ENCODE measurements at places on chromosomes 5 and 9.

GRCh38 chr9:34486572-34486971 lies 28.0 kb downstream of the DNAI1 start:
- DNase-seq: no peak
- H3K4me3 ChIP-seq: no peak overlapping the region
- no peaks in the 10 kb centered on the region for H3K36me3 ChIP-seq

DNA sequence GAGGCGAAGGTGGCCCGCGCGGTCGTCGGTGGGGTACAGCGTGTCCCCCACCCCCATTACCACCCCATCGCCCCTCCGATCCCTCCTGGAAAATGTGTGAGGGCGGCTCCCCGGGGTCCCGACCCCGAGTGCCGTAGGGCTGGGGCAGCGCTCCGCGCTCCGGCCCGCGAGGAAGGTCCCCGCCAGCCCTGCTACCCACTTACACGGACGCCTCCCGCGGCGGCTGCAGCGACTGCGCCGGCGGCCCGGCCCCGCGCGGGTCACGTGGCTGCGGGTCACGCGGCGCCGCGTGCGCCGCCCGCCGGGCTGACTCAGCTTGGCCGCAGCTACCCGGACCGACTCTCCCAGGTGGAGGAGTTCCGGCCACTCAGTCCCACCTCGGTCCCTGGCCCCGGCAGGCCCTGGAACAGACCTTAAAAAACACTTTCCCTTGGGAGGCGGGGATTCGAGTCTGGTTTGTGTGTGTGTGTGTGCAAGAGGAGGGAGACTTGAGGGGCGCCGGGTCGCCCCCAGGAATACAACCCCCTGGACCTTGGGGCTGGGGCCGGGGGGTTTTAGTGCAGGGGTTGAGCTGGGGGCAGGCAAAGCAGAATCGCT lies at the start of gene GNPDA1:
GNPDA1 (minus strand) TSS at position 236 of the 597 bp plus-strand sequence. CDS start 992 bp downstream, outside the sequence.
- peaks cover 8% of the 10 kb centered on the region for H3K4me1 ChIP-seq
- no peaks in the 10 kb centered on the region for H3K27me3 ChIP-seq

GRCh38 chr5:88558366-88558765 lies 289.7 kb upstream of the TMEM161B start:
- H3K4me3 ChIP-seq: no peak overlapping the region
- no peak for DNase-seq
- H3K27ac ChIP-seq: no peak overlapping the region
- no peaks in the 10 kb centered on the region for H3K27me3 ChIP-seq

- no peak overlapping the region for H3K4me3 ChIP-seq
- H3K36me3 ChIP-seq: peaks cover 5% of the 10 kb centered on the region
Measured at GRCh38 chr5:96726802-96727201, 64.6 kb downstream of the CAST start.

DNA sequence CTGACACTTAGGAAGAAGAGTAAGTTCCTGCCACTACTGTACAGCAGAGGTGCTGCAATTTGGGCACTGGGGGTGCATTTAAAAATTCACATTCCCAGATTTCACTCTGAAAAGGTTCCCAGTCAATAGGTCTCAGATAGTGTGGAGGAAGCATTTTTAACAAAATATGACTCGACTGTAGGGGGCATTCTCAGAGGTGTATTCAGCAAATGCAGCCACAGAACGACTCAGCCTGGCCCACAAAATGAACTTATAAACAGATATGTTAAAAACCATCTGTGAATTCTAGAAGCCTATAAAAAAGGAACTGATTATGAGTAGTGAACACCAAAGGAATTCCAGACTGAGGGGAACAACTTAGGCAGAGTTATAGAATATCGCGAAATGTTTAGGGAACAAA lies 31.1 kb downstream of the MLLT3 start:
- H3K36me3 ChIP-seq: no peaks in the 10 kb centered on the region
- no peaks in the 10 kb centered on the region for H3K27me3 ChIP-seq
- no peak overlapping the region for H3K4me3 ChIP-seq
- H3K27ac ChIP-seq: no peak overlapping the region
- no peaks in the 10 kb centered on the region for H3K4me1 ChIP-seq
- DNase-seq: no peak

GRCh38 chr9:73845539-73845938 lies 651.6 kb upstream of the RORB start:
- H3K36me3 ChIP-seq: no peaks in the 10 kb centered on the region
- H3K4me1 ChIP-seq: no peaks in the 10 kb centered on the region
- no peak for DNase-seq
- no peak overlapping the region for H3K4me3 ChIP-seq

DNA sequence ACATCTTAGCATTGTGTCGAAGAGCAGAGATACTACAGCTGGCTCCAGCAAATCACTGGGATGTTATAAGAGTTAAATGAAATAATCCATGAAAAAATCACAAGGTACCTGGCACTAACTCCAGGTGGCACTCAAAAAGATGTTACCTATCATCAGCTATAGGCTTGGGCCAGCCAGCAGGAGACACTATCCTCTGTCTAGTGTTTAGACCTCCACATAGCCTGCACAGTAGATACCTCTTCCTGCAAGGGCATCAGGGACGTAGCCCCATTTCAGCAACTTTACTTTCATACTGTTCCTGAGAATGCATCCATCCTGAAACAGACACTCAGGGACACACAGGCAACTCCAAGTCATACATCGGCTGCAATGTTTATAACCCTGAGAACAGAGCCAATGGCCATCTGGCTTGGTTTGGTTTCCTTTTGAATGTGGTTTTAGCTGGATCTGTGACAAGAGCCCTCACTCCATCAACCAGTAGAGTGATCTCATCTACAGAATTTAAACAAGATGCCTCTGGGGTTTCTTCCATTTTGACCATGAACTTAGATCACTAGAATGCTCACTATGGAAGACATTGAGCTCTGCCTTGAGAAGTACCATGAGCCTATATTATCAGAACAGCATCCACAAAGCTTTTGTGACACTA lies 69.9 kb downstream of the TLE1 start:
- no peaks in the 10 kb centered on the region for H3K27me3 ChIP-seq
- H3K4me3 ChIP-seq: no peak overlapping the region
- no peaks in the 10 kb centered on the region for H3K4me1 ChIP-seq
- DNase-seq: no peak
- H3K27ac ChIP-seq: no peak overlapping the region
- H3K36me3 ChIP-seq: no peaks in the 10 kb centered on the region

- no peaks in the 10 kb centered on the region for H3K27me3 ChIP-seq
- DNase-seq: no peak
- no peaks in the 10 kb centered on the region for H3K4me1 ChIP-seq
- no peaks in the 10 kb centered on the region for H3K36me3 ChIP-seq
- no peak overlapping the region for H3K4me3 ChIP-seq
- H3K27ac ChIP-seq: no peak overlapping the region
Measured at GRCh38 chr5:15627109-15627508, 127.1 kb downstream of the FBXL7 start.

DNA sequence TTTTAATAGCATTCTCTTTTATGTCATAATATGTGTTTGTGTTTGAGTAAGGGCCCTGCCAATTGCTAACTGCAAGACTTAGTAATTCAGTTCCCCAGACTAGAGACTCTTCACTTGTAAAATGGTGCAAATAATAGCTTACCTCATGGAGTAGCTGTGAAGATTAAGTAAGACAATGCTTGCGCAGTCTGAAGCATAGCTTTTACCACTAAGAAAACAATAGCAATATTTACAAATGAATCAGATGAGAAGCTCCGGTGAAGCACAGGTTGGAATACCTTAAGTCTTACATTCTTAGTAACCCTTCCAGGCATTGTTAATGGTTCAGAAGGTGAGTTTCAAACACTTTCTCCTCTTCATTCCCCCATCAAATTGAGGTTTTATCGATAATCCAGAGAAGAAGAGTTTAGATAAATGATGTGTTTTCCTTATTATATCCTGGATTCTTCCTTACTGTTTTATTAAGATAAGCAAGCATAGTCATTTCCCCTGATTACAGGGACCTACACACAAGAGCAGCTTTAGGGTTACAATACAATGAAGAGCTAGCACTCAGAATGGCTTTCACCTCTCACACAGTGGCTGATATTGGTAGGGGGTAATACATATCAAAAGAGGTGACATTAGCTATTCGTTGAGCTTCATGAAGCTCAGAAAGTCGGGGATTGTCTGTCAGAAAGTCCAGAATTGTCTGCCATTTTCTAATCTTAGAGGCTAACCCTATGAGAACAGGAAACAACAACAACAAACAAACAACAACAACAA lies 96.4 kb upstream of the EDIL3 start:
- H3K36me3 ChIP-seq: no peaks in the 10 kb centered on the region
- no peak overlapping the region for H3K4me3 ChIP-seq

- no peak overlapping the region for H3K27ac ChIP-seq
- H3K4me3 ChIP-seq: no peak overlapping the region
- no peaks in the 10 kb centered on the region for H3K27me3 ChIP-seq
- DNase-seq: no peak
Measured at GRCh38 chr9:112586599-112587155, 100.0 kb downstream of the KIAA1958 start.

DNA sequence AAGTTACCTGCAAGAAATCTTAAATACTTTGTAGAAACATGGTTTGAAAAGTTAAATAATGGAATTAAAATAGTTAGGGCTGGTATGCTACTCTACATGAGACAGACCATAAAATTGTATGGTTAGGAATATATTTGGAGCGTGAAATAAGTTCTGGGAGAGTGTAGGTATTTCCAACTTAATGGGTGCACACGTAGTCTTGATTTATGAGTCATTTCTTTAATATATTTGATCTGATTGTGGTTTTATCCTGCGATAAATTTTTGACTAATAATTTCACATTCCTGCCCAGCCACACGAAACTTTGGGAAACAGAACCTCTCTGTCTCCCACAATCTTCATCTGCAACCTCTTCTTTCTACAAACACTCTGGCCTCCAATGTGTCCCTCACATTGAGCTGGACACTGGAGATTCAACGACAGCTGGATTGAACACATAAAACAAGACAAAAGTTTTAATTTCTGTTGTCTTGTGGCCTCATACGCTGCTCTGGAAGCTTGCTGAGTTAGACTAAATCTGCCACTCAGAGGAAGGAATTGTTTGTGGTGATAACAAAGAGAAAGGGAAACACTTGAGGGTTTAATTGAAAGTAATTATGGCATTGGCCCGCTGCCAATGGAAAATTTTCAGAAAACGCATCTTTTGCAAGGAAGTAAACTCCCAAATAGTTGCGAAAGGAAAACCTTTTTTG lies 201.8 kb upstream of the ZNF608 start:
- no peak for DNase-seq
- no peak overlapping the region for H3K4me3 ChIP-seq

- no peak overlapping the region for H3K27ac ChIP-seq
- H3K4me3 ChIP-seq: no peak overlapping the region
- H3K27me3 ChIP-seq: no peaks in the 10 kb centered on the region
- H3K4me1 ChIP-seq: no peaks in the 10 kb centered on the region
- no peak for DNase-seq
Measured at GRCh38 chr5:78886341-78887230, 98.5 kb downstream of the ARSB start.

GRCh38 chr9:136203408-136204144 lies 1.4 kb downstream of the LHX3 start:
- no peak overlapping the region for H3K27ac ChIP-seq
- no peak for DNase-seq
- no peak overlapping the region for H3K4me3 ChIP-seq
- no peaks in the 10 kb centered on the region for H3K4me1 ChIP-seq
- no peaks in the 10 kb centered on the region for H3K36me3 ChIP-seq

DNA sequence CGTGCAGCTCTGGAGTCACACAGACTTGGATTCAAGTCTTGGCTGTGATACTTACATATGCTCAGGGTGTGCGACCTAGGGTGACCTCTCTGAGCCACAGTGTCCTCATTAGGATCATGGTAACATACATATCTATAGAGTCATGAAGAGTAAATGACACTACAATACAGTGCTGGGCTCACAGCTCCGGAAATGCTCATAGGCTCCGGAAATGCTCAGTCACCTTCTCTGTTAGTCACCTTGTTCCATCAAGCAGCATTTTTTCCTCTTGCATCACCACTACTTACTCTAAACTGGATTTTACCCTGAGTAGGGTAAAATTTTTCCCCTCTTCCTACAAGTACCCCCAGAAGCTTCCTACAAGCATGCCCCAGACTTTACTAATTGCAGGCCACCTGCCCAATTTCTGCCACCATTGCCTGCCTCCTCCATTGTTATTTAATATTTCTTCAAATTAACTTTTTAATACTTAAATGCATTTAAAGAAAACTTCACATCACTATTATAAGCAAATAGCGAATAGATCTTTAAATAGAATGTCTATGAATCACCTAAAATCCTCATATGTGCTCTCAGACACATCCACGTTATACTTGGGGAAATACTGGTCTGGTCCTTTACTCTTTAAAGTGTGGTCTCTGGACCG lies 147.6 kb upstream of the SPRY4 start:
- H3K27me3 ChIP-seq: no peaks in the 10 kb centered on the region
- no peak overlapping the region for H3K4me3 ChIP-seq
- no peaks in the 10 kb centered on the region for H3K36me3 ChIP-seq

DNA sequence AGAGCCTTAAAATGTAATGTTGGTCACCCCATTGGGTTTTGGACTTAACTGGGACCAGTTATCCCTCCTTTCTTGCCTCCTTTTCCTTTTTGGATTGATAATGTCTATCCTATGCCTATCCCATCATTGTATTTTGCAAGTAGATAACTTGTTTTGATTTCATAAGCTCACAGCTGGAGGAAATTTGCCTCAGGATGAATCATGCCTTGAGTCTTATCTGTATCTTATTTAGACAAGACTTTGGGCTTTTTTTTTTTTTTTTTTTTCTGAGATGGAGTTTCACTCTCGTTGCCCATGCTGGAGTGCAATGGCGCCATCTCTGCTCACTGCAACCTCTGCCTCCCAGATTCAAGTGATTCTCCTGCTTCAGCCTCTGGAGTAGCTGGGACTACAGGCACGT lies 443.3 kb downstream of the DNAH5 start:
- no peak overlapping the region for H3K27ac ChIP-seq
- H3K4me3 ChIP-seq: no peak overlapping the region
- H3K27me3 ChIP-seq: no peaks in the 10 kb centered on the region
- DNase-seq: no peak
- no peaks in the 10 kb centered on the region for H3K4me1 ChIP-seq
- no peaks in the 10 kb centered on the region for H3K36me3 ChIP-seq

- H3K4me1 ChIP-seq: no peaks in the 10 kb centered on the region
- no peak for DNase-seq
- H3K27me3 ChIP-seq: no peaks in the 10 kb centered on the region
- H3K4me3 ChIP-seq: no peak overlapping the region
- H3K27ac ChIP-seq: no peak overlapping the region
- no peaks in the 10 kb centered on the region for H3K36me3 ChIP-seq
Measured at GRCh38 chr5:170960567-170960966, 98.7 kb downstream of the RANBP17 start.

DNA sequence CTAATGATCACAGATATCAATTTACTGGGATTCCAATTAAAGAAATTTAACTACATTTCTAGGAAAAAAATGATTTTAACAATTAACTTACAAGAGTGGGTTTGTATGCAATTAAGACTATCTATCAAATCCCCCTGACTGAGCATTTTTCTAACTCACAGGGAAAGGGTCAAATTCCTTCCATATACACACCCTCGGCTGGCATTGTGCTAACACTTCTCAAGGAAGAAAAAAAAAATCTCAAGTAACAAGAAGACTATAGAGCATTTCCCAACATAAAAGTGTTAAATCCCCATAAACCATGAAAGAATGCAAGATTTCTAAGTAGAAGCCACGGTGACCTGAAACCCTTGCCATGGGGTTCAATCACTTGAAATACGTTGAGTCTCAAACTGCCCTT lies 368.8 kb downstream of the GLIS3 start:
- no peaks in the 10 kb centered on the region for H3K27me3 ChIP-seq
- no peaks in the 10 kb centered on the region for H3K4me1 ChIP-seq
- no peaks in the 10 kb centered on the region for H3K36me3 ChIP-seq
- no peak for DNase-seq

GRCh38 chr5:76867827-76868693 lies 18.2 kb downstream of the S100Z start:
- no peaks in the 10 kb centered on the region for H3K36me3 ChIP-seq
- DNase-seq: peak; percentile 42
- no peak overlapping the region for H3K4me3 ChIP-seq
- no peak overlapping the region for H3K27ac ChIP-seq
- H3K4me1 ChIP-seq: no peaks in the 10 kb centered on the region
- H3K27me3 ChIP-seq: no peaks in the 10 kb centered on the region
